ENCODE measurements at places on chromosomes 11 and 22. TPM values are rescaled to one million over a fixed set of nuclear protein-coding genes. Genes with fewer than 3 reads are reported as not detected.

Gene SCGB1D1
- total RNA-seq: not detected

Gene VWCE
- 0.39 TPM for total RNA-seq

Gene UPK2
- 0.37 TPM for total RNA-seq

Gene DEFB131B
- total RNA-seq: not detected

Gene LDHAL6A
- total RNA-seq: not detected

Gene SCUBE2
- 0.44 TPM for total RNA-seq

Gene OOSP4A
- total RNA-seq: not detected

Gene C22orf31
- not detected for total RNA-seq

Gene CASP5
- total RNA-seq: not detected

Gene OR52N4
- not detected for total RNA-seq

Gene DGCR8
- total RNA-seq: 20.4 TPM

Gene PPP6R2
- 13.0 TPM for total RNA-seq

Gene UCP2
- total RNA-seq: 74.7 TPM

Gene POU2AF3
- 1.2 TPM for total RNA-seq

Gene FGF4
- not detected for total RNA-seq

Gene CCS
- total RNA-seq: 34.1 TPM

Gene GAL3ST1
- total RNA-seq: 9.3 TPM

Gene C11orf52
- not detected for total RNA-seq

Gene ASRGL1
- total RNA-seq: 13.5 TPM

Gene C22orf42
- not detected for total RNA-seq

Gene SYT8
- total RNA-seq: 0.41 TPM

Gene IL18
- total RNA-seq: 74.9 TPM

Gene BTBD18
- total RNA-seq: not detected

Gene OR2D2
- total RNA-seq: not detected

Gene CHRDL2
- total RNA-seq: 4.6 TPM

Gene MOV10L1
- total RNA-seq: not detected

Gene APOBEC3B
- total RNA-seq: 27.5 TPM

Gene TRIM44
- total RNA-seq: 30.6 TPM

Gene SCGB2A2
- not detected for total RNA-seq
